HFFc6 (cell line): ENCODE measurements at places on chromosomes 6 and 20. TPM values are rescaled to one million over a fixed set of nuclear protein-coding genes. Genes with fewer than 3 reads are reported as not detected.

GRCh38 chr6:159074876-159075275 lies 30.1 kb upstream of the TAGAP start:
- no peak overlapping the region for H3K27ac ChIP-seq
- H3K27me3 ChIP-seq = peaks cover 18% of the 10 kb centered on the region
- H3K4me1 ChIP-seq = no peaks in the 10 kb centered on the region
- DNase-seq = no peak
- no peaks in the 10 kb centered on the region for H3K36me3 ChIP-seq

DNA sequence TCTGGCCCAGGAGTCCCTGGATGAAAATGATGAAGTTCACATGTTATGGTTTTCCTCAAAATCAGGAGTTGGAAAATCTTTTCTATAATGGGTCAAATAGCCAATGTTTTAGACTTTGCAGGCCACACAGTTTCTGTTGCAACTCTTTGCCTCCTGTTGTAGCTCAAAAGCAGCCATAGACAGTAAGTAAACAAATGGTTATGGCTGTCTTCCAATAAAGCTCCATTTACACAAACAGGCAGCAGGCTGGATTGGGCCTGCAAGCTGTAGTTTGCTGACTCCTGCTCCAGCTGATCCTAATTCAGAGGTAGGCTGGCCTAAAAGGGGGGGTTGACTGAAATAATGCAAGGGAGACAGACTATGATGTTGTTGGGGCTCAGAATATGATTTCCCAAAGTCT lies 33.0 kb downstream of the METTL24 start:
- H3K27me3 ChIP-seq = peaks cover 16% of the 10 kb centered on the region
- DNase-seq = peak; percentile 36
- no peaks in the 10 kb centered on the region for H3K36me3 ChIP-seq
- H3K4me1 ChIP-seq = peaks cover 43% of the 10 kb centered on the region
- no peak overlapping the region for H3K4me3 ChIP-seq

- no peaks in the 10 kb centered on the region; the same call in none of the 2 replicates for H3K27me3 ChIP-seq
- H3K4me3 ChIP-seq = no peak overlapping the region
- DNase-seq = no peak
- peaks cover 25% of the 10 kb centered on the region for H3K36me3 ChIP-seq
These were observed 10.0 kb downstream of the JAG1 start for GRCh38 chr20:10663756-10664155.

- peak overlapping the region; percentile 85 for H3K27ac ChIP-seq
- peaks cover 13% of the 10 kb centered on the region for H3K4me1 ChIP-seq
These were observed 27.9 kb downstream of the SDCBP2 start for GRCh38 chr20:1301031-1301529.

DNA sequence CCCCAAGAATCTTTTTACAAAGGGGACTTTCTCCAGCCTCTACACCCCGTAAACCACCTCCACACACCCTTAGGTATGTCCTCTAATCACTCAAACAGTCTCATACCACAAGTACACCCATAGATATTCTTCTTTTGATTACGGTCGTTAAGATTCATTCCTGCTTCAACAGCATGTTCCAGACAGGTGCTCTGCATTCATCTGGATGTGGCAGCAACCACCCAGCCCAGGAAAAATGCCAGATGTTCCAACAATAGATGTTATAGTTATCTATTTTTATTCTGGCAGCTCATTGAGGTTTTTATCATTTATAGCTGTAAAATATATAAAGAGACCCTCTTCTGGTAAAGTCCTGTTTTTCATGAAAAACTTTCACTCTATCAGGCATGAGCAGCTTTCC lies 60.7 kb downstream of the SIM1 start:
- H3K4me1 ChIP-seq = no peaks in the 10 kb centered on the region
- no peak overlapping the region for H3K27ac ChIP-seq
- H3K36me3 ChIP-seq = peaks cover 36% of the 10 kb centered on the region
- H3K4me3 ChIP-seq = no peak overlapping the region
- DNase-seq = no peak
- no peaks in the 10 kb centered on the region for H3K27me3 ChIP-seq

GRCh38 chr20:19885939-19886660 lies 128.0 kb downstream of the RIN2 start:
- H3K4me3 ChIP-seq = peak overlapping the region; percentile 71
- peak; percentile 51 for DNase-seq
- peaks cover 89% of the 10 kb centered on the region for H3K4me1 ChIP-seq
- H3K27ac ChIP-seq = peak overlapping the region; percentile 77
- H3K36me3 ChIP-seq = peaks cover 11% of the 10 kb centered on the region

DNA sequence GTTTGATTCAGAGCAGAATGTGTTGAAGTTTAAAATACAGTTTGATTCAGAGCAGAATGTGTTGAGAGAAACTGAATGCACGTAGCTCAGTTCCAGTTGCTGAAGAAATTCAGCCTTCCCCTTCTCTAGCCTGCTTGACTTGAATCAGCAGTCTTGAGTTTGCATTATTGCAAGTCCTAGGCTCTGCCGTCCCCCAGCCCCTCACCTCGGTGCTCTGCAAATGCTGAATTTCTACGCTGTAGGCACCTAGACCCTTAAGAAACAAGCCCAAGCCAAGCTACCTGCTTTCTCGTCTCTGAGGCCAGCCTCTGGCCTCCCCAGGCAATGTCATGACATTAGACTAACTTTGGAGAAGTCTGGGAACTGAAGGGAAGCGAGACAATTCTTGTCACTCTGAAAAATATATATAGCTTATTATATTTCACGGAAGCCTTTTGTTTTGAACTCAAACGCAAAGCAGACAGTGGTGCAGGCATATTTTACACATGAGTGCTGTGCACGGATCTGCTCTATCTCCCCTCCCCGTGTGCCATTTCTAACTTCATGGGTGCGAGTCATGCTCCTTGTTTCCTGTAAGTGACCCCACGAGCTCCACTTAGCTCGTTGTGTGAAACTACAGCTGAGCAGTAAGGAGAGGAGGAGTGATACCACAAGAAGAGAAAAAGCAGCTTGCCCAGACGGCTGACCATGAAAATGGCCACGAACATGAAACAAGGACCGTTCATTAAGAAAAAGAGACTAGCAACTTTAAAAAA lies 71.4 kb upstream of the DUSP22 start:
- H3K27ac ChIP-seq = no peak overlapping the region
- H3K36me3 ChIP-seq = no peaks in the 10 kb centered on the region
- peaks cover 13% of the 10 kb centered on the region; the same call in 1 of the 2 replicates for H3K27me3 ChIP-seq
- peaks cover 24% of the 10 kb centered on the region for H3K4me1 ChIP-seq
- H3K4me3 ChIP-seq = peak overlapping the region; percentile 65; the same call in 1 of the 2 replicates
- no peak for DNase-seq

DNA sequence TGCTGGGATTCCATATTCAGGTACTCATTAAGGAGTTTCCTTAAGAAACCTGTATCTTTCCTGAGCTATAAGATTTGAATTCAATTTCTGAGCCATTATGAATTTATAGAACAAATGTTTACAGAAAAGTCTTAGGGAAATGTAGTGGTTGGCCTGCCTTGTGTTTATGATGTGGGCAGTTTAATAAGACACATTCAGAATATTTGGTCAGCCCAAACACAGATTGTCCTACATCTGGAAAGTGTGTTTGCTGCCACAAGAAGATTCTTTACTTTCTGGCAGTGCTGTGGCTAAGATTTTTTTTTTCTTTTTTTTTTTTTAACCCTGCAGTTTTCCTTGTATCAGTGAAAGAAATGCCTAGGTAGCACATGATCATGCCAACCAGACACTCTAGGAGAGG lies 15.2 kb downstream of the TBX18 start:
- no peak overlapping the region; the same call in 1 of the 2 replicates for H3K27ac ChIP-seq
- no peak for DNase-seq
- H3K36me3 ChIP-seq = peaks cover 39% of the 10 kb centered on the region
- H3K4me3 ChIP-seq = no peak overlapping the region
- H3K4me1 ChIP-seq = peaks cover 46% of the 10 kb centered on the region
- no peaks in the 10 kb centered on the region for H3K27me3 ChIP-seq

DNA sequence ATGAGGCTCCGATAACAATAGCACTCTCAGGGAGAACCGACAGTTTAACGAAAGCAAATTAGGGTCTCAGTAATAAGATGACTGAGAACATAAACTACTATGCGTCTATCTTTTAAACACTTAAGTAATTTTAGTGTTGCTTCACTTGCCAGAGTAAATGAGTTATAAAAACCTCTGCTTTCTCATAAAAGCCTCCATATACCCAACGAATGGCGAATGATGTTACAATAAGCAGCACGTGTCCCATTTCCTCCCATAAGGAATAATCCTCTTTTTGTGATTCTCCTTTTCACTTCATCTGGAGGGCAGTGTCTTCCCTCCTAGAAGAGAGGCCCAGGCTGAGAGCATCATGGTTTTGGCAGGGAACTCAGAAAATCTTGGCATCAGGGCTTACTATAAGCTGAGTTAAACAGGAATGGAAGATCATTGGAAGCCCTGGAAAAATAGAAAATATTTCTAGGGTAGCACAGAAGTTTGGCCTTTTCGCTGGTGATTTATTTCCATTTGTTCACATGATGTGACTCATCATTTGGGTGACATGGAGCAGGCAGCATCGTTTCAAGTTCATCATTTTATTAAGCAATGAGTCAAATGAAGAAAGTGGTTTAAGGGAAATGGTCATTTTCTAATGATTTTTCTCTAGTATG lies 255.4 kb downstream of the ATXN1 start:
- 0 out of 2 replicates have a peak overlapping the region, but pooled peaks have one; percentile 13 for H3K4me3 ChIP-seq
- peaks cover 9% of the 10 kb centered on the region; the same call in 1 of the 2 replicates for H3K36me3 ChIP-seq
- H3K27ac ChIP-seq = peak overlapping the region; percentile 51
- peaks cover 4% of the 10 kb centered on the region; the same call in 1 of the 2 replicates for H3K27me3 ChIP-seq
- peaks cover 38% of the 10 kb centered on the region for H3K4me1 ChIP-seq
- peak; percentile 61 for DNase-seq

DNA sequence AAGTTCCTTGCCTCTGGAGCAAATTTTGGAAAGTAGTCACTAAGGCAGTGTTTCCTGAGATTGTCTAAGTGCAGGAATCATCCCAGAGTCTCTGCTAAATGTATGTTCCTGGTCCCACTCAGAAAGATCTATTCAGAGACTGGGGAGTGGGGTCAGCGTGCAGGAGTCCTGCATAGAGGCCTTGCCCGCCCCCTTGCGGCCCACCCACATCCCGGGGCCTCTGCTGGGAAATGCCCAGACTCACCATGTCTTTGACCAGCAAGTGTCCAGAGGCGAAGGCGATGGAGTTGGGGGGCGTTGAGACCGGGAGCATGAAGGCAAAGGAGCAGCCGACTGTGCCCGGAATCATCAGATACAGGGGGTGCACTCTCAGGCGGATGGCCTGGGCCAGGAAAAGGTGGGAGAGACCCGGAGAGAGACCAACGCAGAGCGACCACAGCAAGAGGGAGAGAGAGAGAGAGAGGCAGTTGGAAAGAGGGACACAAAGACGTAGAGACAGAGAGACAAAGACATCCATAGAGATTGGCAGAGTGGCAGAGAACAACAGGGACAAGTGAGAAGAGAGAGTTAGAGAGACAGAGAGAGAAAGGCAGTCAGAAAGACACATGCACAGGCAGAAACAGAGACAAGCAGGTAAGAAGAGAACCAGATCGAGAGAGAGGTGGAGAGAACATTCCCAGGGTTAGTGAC lies 12.9 kb upstream of the OCSTAMP start:
- no peak overlapping the region for H3K27ac ChIP-seq
- no peak overlapping the region for H3K4me3 ChIP-seq
- H3K36me3 ChIP-seq = no peaks in the 10 kb centered on the region
- peaks cover 3% of the 10 kb centered on the region; the same call in 1 of the 2 replicates for H3K27me3 ChIP-seq
- DNase-seq = no peak
- peaks cover 5% of the 10 kb centered on the region for H3K4me1 ChIP-seq

- H3K27me3 ChIP-seq = no peaks in the 10 kb centered on the region; the same call in 1 of the 2 replicates
- DNase-seq = no peak
- H3K4me1 ChIP-seq = peaks cover 83% of the 10 kb centered on the region
- peaks cover 22% of the 10 kb centered on the region for H3K36me3 ChIP-seq
- H3K4me3 ChIP-seq = no peak overlapping the region
These were observed 37.7 kb downstream of the DSE start for GRCh38 chr6:116408491-116408890.

The RPRD1B gene
- 17.1 to 20.4 TPM (median 18.8 TPM) in 3 replicates for total RNA-seq

The TCP11 gene
- total RNA-seq = 0.29 and 0.31 TPM in 2 replicates
